ENCODE measurements at places on chromosomes 12 and 14.

- no peak for DNase-seq
Observed at GRCh38 chr12:102483466-102483865, 3.1 kb upstream of the IGF1 start.

- DNase-seq: no peak
Observed at GRCh38 chr14:79665556-79665955, 545.7 kb downstream of the DIO2 start.

GRCh38 chr14:60051721-60052221, 40.0 kb upstream of the PCNX4 start:
- no peak for DNase-seq

DNA sequence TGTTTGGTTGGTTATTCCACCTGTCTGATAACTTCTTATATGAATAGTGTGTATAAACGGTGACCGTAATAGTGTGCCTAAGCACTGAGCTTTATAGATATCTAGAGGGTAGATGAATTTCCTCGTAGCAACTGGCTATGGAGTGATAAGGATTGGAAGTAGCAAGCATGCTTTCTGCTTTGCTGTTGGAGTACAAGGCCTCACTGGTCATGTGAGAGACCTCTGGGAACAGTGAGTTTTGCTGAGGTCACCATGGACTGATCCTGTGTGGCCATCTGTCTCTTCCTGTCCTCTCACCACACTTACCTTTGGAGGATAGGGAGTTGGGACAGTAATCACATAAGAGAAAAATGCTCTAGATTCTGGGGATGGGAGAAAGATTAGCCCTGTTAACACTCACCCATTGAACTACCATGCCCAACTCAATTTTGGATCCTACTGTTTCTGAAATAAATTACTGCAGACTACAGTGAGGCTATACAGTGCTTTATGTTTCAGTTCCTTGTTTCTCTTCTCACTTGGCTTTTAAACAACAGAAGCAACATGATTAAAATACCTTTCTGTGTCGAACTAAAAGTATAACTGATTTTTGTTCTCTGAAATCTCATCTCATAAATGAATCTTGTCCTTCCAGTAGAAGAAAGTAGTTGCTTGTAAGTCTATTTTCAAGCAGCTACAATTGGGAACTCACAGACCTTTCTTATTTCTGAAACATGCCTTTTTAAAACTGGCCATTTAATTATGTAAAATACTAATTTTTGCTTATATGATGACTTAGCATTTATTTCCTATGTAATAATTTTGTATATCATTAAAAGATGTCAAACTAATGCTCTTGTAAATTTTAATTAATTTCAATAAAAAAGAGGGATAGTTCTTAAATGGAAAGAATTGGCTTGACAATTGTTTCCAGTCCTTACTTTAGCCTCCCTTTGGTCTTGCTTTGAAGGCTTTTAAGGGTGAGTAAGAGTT, 8.3 kb downstream of the TMX1 start:
- no peak for DNase-seq

DNA sequence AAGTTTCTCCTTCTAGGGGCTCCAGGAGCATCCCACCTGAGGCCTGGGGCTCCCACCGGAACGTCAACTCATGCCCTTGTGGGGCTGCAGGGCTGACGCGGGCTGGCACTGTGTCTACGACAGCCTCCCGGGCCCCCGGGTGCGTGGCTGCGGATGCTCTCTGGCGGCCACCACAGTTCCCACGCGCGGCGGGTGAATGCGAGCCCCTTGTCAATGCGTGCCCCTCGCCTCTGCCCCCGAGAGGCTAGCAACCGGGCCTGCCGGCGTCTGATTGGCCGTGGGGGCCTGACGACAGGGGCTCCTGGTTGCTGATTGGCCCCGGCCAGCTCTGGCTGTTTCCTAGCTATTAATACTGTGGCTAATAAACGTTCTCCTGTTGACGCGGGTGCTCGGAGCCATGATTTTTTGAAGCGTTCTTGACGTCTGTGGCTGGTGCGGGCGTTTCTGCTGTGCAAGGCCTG, 1.8 kb upstream of the MEG3 start:
- DNase-seq: no peak

GRCh38 chr14:89849931-89850330, 104.6 kb downstream of the EFCAB11 start:
- DNase-seq: no peak

DNA sequence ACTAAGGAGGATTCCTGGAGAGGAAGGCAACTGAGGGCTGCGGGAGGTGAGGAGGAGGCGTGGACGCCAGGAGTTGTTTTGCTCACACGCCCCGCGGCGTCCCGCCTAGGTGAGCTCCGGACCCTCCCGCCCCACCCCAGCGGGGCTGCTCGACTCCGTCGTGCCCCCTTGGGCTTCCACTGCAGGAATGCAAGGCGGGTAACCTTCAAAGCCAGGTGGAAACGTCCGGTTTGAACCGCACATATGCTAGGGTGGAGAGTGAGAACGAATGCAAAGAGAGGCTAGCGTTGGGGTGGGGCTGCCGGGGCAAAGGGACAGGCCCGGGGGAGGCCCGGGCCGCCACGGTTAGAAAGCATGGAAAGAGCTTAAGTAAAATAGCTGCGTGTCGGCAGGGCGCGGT, 5.4 kb upstream of the DPPA3 start:
- no peak for DNase-seq

DNA sequence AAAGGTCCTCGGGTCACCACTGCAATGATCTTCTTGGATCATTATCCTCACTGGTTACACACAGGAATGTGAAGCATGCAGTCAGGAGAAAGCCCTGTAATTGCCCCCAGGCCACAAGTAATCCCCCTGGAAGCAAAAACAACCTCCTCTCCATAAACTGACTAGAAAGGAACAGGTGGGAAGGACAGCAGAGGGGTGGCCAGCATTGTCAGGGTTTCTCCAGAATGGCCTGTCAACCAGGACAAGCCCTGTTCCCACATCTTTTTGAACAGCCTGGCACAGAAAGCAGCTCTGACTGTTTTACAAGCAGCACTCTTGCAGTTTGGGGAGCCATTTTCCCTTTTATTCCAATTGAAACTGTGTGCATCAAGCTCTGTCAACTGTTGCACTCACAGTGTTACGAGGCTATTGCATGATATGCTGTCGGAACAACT, 36.1 kb downstream of the TMCC3 start:
- no peak for DNase-seq

DNA sequence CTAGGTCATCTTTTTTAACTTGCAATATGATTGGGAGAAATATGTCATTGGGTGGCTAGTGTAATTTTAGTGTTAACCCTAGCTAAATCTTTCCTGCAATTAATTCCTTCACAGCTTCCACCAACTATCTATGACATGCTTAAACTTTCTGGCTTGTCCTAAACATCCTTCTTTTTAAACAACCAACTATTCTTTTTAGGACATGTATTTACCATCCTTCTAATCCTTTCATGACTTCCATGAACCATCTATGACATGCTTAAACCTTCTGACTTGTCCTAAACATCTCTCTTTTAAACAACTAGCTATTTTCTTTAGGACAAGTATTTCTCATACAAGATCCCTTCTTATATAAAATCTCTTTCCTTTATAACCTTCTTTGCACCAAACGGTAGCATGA, 179.6 kb upstream of the PDZRN4 start:
- DNase-seq: no peak

GRCh38 chr12:107437954-107438353, 247.6 kb upstream of the PWP1 start:
- DNase-seq: no peak

- DNase-seq: no peak
Observed at GRCh38 chr14:74763803-74764531, 851 bp downstream of the YLPM1 start.

- no peak for DNase-seq
Observed at GRCh38 chr14:96083667-96084320, 44.6 kb downstream of the C14orf132 start.
